ENCODE measurements at places on chromosomes 1 and 21.
A peak's percentile ranks its signal among the peaks of the same experiment; 100 is the strongest.

DNA sequence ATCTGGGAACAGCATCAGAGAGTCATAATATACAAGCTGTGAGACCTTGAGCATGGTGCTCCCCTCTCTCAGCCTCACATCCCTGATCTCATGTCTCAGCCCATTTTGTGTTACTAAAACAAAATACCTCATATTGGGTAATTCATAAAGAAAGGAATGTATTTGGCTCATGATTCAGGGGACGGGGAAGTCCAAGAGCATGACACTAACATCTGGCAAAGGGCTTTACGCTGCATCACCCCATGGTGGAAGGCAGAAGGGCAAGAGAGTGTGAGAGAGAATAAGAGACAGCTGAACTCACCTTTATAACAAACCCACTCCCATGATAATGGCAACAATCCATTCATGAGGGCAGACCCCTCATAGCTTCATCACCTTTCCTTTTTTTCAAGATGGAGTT lies 36.5 kb downstream of the RNASEL start:
- DNase-seq = no peak

GRCh38 chr1:10941891-10942541 lies 70.4 kb upstream of the TARDBP start:
- DNase-seq = peak; percentile 62

GRCh38 chr1:29864431-29865022 lies 628.2 kb downstream of the PTPRU start:
- DNase-seq = no peak

DNA sequence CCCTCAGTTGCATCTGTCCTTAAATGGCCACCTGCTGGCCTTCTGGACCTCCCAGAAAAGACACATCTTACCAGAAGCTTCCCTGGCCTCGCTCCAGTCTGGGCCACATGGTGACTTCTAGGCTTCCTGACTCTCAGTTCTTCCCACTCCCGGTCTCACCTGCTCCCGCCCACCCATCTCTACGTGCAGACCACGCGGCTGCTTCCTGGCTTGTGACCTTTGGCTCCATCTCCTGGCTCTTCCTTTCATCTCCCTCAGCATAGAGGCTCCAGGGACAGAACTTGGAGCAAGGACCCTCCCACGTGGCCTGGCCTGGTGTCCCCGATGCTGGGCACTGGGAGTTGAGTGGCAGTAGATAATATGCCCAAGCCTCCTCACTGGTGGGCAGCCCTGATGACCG lies 124.9 kb upstream of the IRF2BP2 start:
- DNase-seq = no peak

DNA sequence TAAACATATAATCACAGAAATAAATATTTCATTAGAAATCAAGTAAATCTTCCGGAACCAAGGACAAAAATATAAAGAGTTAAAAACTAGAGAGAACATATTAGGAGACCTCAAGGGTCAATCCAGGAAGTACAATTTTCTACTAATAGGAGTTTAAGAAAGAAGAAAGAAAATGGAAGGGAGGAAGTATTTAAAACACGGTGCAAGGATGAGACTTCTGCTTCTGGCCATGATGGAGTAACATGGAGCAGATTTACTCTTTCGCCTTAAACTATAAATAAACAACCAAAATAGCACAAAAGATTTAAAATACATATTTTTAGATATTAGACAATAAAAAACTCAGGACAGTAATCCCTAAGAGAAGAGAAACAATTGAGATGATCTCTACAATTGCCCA lies 12.6 kb upstream of the IFNAR1 start:
- no peak for DNase-seq

Data from activated T-cell treated with anti-CD3 and anti-CD28 coated beads for 4 hours (primary cell).